ENCODE measurements at places on chromosomes 4 and X.

GRCh38 chrX:108000751-108001150 lies 18.6 kb upstream of the TEX13B start:
- DNase-seq = no peak

DNA sequence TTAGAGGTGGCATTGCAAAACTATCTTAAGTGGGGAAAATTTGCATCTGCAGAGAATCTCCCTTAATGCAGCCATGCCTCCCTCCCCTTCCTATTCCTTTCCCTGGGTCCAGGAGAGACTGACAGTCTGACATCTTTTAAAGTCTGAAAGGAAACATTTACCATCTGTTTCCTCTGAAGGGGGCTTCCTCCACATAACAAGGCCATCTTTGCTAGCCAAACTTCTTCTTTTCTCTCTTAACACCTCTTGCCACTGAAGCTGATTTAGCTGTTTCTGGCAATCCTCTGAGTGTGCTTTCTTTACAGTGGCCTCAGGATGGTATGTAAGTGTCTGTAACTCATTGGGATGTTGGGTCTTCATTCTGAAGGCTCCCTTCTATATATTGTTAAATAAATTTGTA lies 34.6 kb upstream of the AADAT start:
- no peak for DNase-seq

- peak; percentile 24 for DNase-seq
Observed at GRCh38 chr4:105510245-105510644, 36.4 kb upstream of the PPA2 start.

GRCh38 chr4:139564502-139564901 lies 8.5 kb upstream of the SETD7 start:
- no peak for DNase-seq

DNA sequence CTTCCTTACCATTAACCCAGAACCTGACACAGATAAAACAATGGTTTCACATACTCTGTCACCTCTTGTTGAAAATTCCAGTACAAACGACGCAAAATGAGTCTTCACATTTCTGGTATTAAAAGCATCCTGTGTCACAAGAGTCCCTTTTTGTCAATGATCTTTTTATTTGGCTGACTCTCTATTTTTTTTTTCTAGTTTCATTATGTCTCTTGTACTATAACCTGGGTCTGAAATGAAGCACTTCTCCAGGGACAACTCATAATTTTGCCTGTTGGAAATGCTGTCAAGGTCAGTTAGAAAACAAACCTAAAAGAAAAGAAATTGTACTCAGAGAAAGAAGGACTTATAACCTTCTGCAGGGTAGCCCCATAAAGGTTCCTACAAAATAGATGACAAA lies 93.1 kb downstream of the NR3C2 start:
- DNase-seq = no peak

- no peak for DNase-seq
Observed at GRCh38 chr4:131470360-131470759, 1678.7 kb upstream of the PCDH10 start.

- DNase-seq = no peak
Observed at GRCh38 chr4:48299560-48299959, 29.9 kb upstream of the TEC start.

- no peak for DNase-seq
Observed at GRCh38 chr4:43607400-43607799, 714.9 kb downstream of the GRXCR1 start.

GRCh38 chr4:56728512-56728911 lies 47.4 kb upstream of the HOPX start:
- DNase-seq = no peak

- no peak for DNase-seq
Observed at GRCh38 chrX:17403972-17404371, 29.0 kb downstream of the NHS start.

- no peak for DNase-seq
Observed at GRCh38 chrX:24648495-24648894, 1.3 kb upstream of the PCYT1B start.

DNA sequence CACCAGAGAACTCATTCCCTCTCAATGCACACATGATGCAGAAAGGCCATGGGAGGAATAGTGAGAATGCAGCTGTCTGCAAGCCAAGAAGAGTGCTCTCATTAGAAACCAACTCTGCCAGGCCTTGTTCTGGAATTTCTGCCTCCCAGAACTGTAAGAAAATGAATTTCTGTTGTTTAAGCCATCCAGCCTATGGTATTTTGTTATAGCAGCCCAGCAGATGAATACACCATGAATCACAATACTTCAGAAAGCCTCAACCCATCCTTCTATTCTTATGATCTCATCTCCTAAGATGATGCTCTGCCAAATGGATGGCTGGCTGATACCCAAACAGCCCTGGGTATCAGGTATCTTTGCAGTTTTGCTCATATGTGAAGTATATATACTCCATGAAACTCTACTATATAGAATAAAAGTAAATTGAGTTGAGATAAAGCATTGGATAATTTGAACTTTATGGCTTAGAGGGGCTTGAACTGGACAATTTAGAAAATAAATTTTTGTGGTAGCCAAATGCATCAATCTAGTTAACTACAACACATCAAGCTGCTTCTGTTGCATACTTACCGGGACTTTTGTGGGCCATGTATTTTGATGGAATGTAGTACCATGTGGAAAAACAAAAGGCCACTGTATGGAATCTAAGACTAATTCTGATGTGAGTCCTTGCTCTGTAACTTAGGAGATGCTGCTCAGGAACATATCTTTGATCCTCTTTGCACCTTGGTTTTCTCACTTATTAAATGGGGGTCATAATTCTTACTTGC lies 245.9 kb downstream of the HS3ST1 start:
- no peak for DNase-seq

DNA sequence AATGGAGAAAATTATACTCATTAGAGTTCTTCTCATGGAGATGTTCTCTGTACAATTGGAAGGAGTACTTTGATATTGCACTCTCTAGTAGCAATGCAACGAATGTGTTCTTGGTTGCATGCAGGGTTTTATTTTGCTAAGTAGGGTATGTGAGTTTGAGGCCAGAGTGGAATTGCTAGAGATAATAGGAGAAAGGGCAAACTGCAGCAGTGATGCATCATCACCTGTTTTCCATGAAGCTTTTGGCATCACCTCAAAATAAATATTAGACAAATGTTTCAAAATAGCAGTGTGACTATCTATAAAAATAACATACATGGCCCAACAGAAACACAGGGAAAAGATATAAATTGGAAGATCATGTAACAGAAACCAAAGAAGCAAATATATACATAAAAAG lies 93.3 kb downstream of the TIGD2 start:
- DNase-seq = peak; percentile 2

DNA sequence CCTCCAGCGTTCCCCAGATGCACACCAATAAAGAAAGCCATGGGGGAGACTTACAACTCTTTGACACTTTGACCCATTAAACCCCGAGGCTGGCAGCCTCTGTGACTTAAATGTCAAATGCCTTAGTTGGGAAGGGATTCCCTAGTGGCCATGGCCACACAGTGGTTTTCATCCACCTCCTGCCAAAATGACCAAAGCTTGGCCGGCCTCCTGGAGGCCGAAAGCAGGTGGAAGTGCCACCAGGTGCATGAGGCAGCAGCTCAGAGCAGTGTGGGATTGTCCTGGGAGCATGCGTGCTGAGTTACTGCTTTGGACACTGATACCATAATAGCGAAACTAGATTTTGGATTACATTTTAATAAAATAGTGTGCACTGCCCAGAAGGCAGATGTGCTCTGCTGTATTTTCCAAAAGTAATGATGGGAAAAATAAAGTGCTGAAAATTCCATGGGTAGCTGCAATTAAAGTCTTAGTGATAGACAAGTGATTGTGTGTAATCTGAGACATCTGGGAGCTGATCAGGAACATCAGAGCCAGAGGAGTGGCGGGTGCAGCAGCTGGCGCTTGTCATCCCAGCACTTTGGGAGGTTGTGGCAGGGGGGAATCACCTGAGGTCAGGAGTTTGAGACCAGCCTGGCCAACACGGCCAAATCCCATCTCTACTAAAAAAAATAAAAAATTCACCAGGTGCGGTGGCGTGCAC lies 39.8 kb upstream of the TADA2B start:
- no peak for DNase-seq

DNA sequence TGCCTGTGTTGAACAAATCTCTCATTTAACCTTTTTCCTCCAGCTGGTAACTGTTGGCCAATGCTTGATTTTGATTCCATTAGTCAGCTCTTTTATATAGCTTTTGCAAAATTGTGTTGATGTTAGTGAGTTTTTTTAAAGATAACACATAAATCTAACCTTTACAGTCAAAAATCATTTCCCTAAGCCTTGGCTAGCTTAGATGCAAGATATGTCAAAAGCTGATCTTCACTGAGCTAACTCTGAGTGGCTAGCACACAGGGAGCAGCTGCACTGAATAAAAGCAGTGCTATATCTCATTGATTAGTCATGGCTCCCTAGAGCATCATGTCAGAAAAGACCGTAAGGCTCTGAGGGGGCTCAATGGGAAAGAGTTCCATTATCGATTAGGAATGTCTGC lies 78.7 kb downstream of the PPARGC1A start:
- DNase-seq = no peak

DNA sequence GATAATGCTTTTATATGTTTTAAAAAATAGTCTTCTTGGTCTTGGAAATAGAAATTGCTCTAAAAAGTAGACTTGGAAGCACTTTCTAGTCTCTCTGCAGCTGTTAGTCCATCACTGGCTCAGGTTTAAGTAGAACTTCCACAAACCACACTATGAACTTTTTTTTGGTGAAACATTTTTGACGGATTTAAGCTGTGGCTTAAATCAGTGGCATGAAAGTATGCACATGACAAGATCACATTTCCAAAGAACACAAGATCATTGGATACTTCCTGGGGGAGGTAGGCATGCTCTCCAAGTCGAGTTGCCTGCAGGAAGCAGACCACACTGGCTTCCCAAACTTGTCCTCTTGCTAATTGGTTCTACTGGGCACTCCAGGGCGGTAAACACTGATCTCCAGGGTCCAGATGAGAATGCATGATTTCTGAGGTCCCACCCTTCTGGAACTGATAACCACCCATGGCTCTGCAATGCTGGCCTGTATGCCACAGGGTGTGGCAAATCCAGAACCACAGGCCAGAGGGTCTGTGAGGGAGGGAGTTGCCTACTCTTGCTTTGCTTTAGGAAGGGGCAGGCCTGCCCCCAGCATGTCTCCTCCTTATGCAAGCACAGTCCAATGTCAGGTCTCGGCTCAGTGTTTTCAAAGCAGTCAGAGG lies 331.9 kb upstream of the SFRP2 start:
- no peak for DNase-seq

- DNase-seq = no peak
Observed at GRCh38 chrX:114715096-114715495, 131.2 kb downstream of the HTR2C start.

GRCh38 chrX:25076941-25077500 lies 61.3 kb upstream of the ARX start:
- no peak for DNase-seq

DNA sequence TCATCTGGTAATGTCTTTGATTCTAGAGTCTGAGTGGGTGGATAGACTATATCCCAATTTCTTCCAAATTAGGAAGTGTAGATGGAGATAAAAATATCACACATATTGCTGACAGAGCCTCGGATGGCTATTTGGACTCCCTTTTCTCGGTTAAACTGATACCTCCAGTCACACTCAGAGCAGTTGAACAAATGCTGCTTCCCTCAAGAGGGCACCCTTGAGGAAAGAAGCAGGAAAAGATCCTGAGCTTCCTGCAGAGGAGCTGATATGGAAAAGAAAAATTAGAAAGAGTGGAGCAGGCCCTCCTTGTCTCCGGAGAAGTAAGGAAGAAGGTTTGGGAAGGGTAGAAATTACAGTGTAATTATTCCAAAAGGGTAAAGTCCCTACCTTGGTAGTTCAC lies 96.2 kb upstream of the CCSER1 start:
- peak; percentile 10 for DNase-seq

GRCh38 chr4:55574252-55574651 lies 17.8 kb downstream of the PDCL2 start:
- DNase-seq = no peak

- no peak for DNase-seq
Observed at GRCh38 chr4:141642711-141643110, 6.3 kb downstream of the IL15 start.

- DNase-seq = no peak
Observed at GRCh38 chr4:112557676-112558411, 41.9 kb upstream of the NEUROG2 start.

- no peak for DNase-seq
Observed at GRCh38 chrX:102975016-102975415, 37.9 kb downstream of the RAB40AL start.

DNA sequence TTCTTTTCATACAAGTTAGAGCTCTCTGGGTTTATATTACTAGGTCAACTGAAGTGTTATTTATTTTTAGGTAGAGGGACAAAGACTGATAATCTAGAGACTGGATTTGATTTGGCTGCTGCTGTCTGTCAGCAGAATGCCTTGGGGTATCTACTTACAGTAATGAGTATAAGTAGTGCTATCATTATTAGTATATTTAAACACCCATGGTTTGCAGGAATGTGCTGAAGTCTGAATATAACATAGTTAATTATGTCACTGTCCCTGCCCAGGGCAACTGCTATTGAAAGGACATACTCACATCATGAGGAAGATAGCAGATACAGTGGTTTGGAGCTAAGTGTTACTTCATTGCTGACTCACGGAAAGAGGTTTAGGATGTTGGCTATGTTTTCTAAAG lies 76.2 kb downstream of the PRRG1 start:
- no peak for DNase-seq

DNA sequence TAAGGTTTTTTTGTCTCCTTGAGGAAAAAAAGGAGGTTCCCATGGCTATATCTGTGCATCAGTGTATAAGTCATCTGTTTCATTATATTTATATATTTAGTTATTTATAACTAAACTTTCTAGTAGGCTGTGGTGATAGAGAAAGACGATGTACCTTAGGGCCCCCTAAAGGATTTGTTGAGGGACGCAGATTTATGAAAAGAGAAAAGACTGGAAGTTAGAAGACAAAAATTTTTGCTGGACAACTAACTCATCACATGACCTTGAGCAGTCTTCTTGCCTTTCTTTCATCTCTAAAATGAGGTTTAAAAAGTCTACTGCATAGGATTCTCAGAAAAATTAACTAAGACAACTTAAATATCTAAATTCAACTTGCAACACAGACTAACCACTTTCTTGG lies 6.1 kb downstream of the GASK1B start:
- no peak for DNase-seq

GRCh38 chrX:13761606-13762414 lies 27.3 kb downstream of the OFD1 start:
- DNase-seq = no peak

GRCh38 chr4:47538825-47539154 lies 53.7 kb downstream of the ATP10D start:
- DNase-seq = no peak

DNA sequence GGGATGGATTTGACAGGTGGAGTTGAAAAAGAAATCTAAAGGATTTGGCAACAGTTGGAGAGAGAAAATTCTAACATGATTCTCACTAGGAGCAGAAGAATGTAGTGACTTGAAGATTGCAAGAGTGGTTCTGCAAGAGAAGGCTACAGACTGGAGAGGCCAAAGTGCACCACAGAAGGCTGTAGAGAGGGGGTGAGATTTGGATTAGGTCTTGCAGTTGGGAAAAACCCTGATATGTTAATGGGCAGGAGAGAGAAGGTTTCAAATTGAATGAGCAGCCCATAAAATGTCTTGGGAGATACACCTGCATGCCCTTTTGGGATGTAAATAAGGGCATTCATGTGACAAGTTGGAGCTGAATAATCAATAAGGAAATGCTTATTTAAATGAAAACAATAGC lies 14.7 kb upstream of the VEGFD start:
- DNase-seq = no peak

GRCh38 chr4:12692815-12693214 lies 791.3 kb downstream of the RAB28 start:
- DNase-seq = no peak

GRCh38 chr4:149914119-149915115 lies 98.8 kb upstream of the IQCM start:
- peak; percentile 52 for DNase-seq

- DNase-seq = no peak
Observed at GRCh38 chr4:39169426-39169825, 12.9 kb upstream of the WDR19 start.

Measured in NCI-H1694 treated with DMSO at 0.1 percent for 48 hours (cell line).